Fibroblast of lung (primary cell): ENCODE measurements at places on chromosomes 6 and 20. TPM values are rescaled to one million over a fixed set of nuclear protein-coding genes. Genes with fewer than 3 reads are reported as not detected.

DNA sequence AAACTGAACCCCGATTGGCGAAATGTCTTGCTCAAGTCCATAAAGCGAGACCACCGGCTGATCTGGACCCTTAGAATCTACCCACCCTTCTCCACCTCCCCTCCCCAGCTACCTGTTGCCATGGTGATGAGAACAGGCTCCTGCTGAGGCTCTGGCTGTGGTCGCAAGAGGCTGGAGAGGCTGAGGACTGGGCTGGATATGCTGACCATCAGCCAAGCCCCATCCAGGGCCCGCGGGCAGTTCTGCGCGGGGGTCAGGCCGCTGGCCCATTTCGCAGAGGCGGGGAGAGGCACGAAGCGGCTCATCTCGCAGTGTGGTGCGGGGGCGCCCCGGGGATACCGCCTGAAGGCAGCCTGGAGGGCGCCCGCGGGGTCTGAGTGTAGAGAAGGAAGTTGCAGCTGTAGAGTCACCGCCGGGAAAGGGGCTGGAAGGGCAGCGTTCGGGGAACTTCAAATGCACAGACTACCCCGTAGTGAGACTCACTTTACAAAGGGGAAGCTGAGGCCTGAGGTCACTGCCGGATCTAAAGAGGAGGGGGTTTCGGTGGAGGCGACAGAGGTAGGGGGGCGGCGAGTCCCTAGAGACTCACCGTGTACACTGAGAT, 671 bp downstream of the TAPBP start:
- peak overlapping the region; percentile 98 for H3K27ac ChIP-seq
- H3K27me3 ChIP-seq, result no peaks in the 10 kb centered on the region
- H3K36me3 ChIP-seq, result peaks cover 5% of the 10 kb centered on the region
- DNase-seq, result peak; percentile 36

- no peak for DNase-seq
- no peaks in the 10 kb centered on the region for H3K27me3 ChIP-seq
- H3K27ac ChIP-seq, result no peak overlapping the region
- no peak overlapping the region for H3K4me3 ChIP-seq
- H3K4me1 ChIP-seq, result no peaks in the 10 kb centered on the region
Observed at GRCh38 chr6:107217248-107217647, 101.9 kb upstream of the BEND3 start.

GRCh38 chr20:45322952-45323383, 14.9 kb upstream of the MATN4 start:
- H3K27ac ChIP-seq, result no peak overlapping the region
- peaks cover 10% of the 10 kb centered on the region for H3K36me3 ChIP-seq
- no peak overlapping the region for H3K4me3 ChIP-seq
- no peaks in the 10 kb centered on the region for H3K27me3 ChIP-seq

GRCh38 chr6:105482227-105482844, 79.5 kb upstream of the PREP start:
- H3K36me3 ChIP-seq, result no peaks in the 10 kb centered on the region
- H3K4me3 ChIP-seq, result peak overlapping the region; percentile 25
- peak; percentile 76 for DNase-seq
- H3K27ac ChIP-seq, result no peak overlapping the region
- peaks cover 11% of the 10 kb centered on the region for H3K4me1 ChIP-seq

DNA sequence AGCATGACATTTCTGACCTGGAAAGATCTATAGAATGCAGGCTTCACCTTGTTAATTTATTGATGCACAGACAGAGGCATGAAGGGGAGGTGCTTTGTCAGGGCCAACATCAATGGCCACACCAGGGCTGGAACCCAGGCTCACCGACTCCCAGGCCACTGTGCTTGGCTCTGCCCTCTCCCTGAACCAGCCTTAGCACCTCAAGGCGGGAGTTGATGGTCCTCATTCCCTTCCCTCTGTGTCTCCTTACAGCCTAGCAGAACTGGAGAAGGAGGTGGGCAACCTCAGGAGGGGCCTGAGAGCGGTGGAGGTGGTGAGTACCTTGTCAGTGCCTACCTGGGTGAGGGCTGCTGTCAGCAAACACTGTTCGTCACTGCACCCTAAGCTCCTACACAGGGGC, 35.6 kb downstream of the MOCS1 start:
- H3K27me3 ChIP-seq, result no peaks in the 10 kb centered on the region
- H3K36me3 ChIP-seq, result peaks cover 3% of the 10 kb centered on the region
- H3K4me1 ChIP-seq, result no peaks in the 10 kb centered on the region

SNAP91 gene
- under 0.01 and 0.17 TPM in 2 replicates for total RNA-seq

DNA sequence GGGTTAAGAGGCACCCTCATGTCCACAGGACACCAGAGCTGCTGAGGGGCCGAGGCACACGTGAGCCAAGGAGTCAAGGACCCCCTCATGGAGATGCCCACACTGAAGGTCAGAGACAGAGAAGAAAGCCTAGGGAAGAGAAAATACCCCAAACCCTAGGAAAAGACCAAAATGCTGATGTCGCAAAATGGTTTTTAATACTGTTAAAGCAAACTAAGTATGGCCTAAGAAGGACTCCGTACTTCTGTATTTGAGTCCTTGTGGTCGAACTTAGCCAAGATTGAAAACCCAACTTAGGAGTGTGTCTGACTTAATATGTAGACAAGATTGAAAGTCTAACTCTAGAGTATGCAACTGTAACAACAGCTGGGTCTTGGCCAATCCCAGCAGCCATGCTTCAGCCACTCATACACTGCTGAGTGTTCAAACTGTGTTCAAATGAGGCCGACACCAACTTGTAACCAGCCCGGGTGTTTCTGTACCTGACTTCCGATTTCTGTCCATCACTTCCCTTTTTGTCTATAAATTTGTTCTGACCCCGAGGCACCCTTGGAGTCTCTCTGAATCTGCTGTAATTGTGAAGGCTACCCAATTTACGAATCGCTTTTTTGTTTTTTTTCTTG, 92.6 kb upstream of the AGPAT4 start:
- no peak overlapping the region for H3K27ac ChIP-seq
- H3K27me3 ChIP-seq, result no peaks in the 10 kb centered on the region
- H3K36me3 ChIP-seq, result no peaks in the 10 kb centered on the region

EPPIN gene
- total RNA-seq, result not detected in 2 replicates

- H3K36me3 ChIP-seq, result no peaks in the 10 kb centered on the region
- no peaks in the 10 kb centered on the region for H3K27me3 ChIP-seq
- H3K27ac ChIP-seq, result no peak overlapping the region
- H3K4me3 ChIP-seq, result no peak overlapping the region
- no peaks in the 10 kb centered on the region for H3K4me1 ChIP-seq
Observed at GRCh38 chr6:135686784-135687301, 164.7 kb upstream of the PDE7B start.

DNA sequence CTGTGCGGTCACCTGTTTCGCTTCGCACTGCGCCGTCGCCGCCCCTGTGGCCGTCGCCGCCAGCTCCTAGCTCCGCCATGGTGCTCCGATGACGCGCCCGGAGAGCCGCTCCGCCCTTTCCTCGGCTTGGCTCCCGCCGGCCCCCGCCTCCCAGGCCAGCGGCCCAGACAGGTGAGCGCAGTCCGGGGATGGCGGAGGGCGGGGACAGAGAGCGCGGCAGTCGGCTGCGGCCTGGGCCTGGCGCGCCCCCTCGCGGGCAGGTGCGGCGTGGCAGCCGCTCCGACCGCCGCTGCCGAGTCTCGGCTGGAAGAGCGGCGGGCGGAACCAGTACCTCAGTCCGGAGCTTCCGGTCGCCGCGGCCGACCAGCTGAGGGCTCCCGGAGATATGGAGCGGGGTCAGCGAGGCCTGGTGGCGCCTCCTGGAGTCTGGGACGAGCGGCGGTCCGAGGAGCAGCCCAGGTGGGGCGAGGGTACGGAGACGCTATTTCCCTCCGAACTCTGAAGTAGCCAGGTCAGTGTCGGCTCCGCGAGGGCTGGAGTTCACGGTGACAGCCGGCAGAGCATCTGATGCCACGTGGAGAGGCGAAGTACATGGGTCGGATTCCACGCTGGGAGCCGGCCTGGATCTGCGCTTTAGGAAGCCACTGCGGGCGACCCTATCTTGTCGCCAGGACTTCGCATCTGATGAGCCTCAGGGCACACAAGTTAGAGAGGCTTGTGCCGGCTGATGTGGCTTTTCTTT, at the start of gene MAP7:
TSS of gene MAP7 (minus strand) at position 93 of the 742 bp plus-strand sequence. CDS start at position 79, 14 bp downstream.
- peaks cover 2% of the 10 kb centered on the region for H3K4me1 ChIP-seq
- DNase-seq, result peak; percentile 27
- no peak within 1 kb of the TSS for H3K27ac ChIP-seq
- no peaks in the 10 kb centered on the region for H3K36me3 ChIP-seq
- peak within 1 kb of the TSS; percentile 41 for H3K4me3 ChIP-seq

GRCh38 chr20:43983359-43983758, 68.7 kb downstream of the TOX2 start:
- H3K36me3 ChIP-seq, result no peaks in the 10 kb centered on the region
- no peak overlapping the region for H3K4me3 ChIP-seq
- H3K4me1 ChIP-seq, result no peaks in the 10 kb centered on the region
- no peaks in the 10 kb centered on the region for H3K27me3 ChIP-seq
- H3K27ac ChIP-seq, result no peak overlapping the region

TTK gene
- total RNA-seq, result 0.51 and 6.1 TPM in 2 replicates

DNA sequence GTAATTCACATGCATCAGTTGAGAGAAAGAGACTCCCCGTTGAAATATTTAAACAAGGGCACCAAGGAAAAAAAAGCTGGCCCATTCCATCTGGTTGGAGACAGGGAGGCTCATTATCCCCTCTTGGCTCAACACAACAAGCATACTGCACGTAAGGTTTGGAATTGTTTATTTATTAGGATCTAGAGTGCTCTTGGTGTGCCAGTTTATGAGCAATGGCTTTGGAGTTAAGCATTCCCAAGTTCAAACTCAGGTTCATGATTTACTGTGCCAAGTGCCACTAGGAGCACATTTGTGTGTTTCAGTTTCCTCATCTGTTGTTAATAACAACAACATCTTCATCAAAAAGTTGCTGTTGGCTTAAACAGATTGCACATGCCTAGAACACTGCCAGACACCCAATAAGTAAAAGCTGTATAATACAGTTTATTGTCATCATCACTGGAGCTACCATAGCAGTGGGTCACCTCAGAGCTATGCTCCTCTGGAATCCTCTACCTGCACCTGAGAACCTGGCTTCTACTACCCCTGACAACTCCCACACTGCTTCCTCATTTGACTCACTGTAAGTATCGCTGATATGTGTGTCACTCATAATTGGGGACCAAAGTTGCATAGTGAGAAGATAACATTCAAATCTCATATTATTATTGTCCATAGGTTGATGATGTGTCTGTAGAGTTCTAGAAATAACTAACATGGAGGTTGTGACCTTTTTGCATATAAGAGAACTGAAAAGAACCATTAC, 5.4 kb downstream of the SLC17A3 start:
- H3K36me3 ChIP-seq, result no peaks in the 10 kb centered on the region
- no peak overlapping the region for H3K27ac ChIP-seq
- H3K4me1 ChIP-seq, result no peaks in the 10 kb centered on the region
- no peak for DNase-seq
- no peaks in the 10 kb centered on the region for H3K27me3 ChIP-seq
- no peak overlapping the region for H3K4me3 ChIP-seq

DNA sequence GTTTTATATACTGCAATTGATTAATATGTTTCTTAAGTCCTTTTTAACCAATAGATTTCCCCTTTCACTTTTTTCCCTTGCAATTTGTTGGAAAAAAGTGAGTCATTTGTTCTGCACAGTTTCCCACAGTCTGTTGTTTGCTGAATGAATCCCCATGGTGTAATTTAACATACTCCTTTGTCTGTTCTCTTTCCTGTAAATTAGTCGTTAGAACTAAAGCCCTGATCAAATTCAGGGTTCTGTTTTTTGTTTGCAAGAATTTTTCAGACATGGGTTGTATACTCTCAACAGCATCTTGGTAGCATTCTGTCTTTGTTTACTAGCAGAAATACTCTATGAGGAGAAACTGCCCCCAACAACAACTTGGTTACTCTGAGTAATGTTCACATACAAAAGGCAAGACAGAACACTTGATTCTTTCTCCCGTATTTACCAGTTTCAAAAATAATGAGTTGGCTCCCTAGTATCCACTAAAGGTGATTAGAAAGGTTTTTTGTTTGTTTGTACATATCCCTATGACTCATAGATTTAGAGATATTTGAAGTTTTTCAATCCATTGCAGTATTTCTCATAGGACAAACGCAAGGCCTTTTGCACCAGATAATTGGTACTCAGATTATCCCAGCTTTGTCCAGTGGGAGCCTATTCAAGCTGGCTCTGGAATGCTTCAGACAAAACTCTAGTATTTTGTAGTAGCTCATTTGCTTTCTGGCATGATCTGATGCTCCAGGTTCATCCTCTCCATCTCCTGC, 16.5 kb downstream of the BLOC1S5 start:
- no peaks in the 10 kb centered on the region for H3K27me3 ChIP-seq
- no peaks in the 10 kb centered on the region for H3K36me3 ChIP-seq
- H3K4me3 ChIP-seq, result no peak overlapping the region
- no peaks in the 10 kb centered on the region for H3K4me1 ChIP-seq
- DNase-seq, result peak; percentile 55

DNA sequence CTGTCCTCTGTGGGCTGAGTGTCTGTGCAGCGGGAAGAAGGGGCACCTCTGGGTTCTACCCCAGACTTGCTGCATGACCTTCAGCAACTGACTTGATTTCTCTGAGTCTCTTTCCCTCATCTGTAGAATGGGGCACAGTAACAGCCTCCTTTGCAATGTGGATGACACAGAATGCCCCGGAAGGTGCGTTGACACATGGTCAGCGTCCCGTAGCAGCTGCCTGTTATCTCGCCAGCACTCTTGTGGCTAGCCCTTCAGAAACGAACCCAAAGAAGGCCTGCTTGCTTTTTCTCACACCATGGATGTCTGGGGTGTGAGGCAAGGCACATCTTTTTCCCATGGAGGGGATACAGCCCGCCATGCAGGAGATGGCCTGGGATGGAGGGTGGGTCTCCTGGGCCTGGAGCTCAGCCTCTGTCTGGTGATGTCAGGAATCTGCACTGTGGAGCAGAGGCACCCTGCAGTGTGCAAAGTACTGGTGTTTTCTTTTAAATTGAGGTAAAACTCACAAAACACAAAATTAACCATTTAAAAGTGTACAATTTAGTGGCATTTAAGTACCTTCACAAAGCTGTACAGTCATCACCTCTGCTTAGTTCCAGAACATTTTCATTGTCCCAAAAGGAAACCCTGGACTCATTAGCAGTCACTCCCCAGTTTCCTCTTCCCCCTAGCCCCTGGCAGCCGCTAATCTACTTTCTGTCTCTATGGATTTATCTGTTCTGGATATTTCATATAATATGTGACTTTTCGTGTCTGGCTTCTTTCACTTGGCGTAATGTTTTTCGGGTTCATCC, 59.8 kb upstream of the FAM83D start:
- no peak for DNase-seq
- no peaks in the 10 kb centered on the region for H3K27me3 ChIP-seq
- H3K27ac ChIP-seq, result no peak overlapping the region
- H3K4me3 ChIP-seq, result no peak overlapping the region
- H3K36me3 ChIP-seq, result no peaks in the 10 kb centered on the region

DNA sequence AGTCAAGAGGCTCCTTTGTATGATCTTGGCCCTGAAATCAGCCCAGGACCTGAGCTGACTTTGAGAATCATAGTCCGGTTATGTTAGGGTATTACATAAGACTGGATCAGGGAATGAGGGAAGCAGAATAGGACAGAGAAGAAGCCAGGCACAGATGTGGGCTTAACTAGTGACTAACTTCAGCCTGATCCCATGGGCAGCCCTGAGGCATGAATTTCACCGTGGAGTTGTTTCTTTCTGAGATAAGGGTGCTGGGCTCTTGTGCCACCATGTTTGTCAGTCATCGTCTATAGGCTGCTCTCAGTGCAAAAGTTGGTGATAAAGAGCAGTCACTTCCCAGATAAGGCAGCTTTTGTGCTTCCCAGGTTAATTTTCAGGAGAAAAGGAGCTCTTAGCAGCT, 544.7 kb upstream of the SPTLC3 start:
- H3K27ac ChIP-seq, result no peak overlapping the region
- H3K27me3 ChIP-seq, result no peaks in the 10 kb centered on the region
- H3K4me3 ChIP-seq, result no peak overlapping the region

- no peaks in the 10 kb centered on the region for H3K36me3 ChIP-seq
- no peak overlapping the region for H3K27ac ChIP-seq
- DNase-seq, result no peak
- no peaks in the 10 kb centered on the region for H3K27me3 ChIP-seq
Observed at GRCh38 chr6:132003516-132004178, 52.5 kb upstream of the CCN2 start.

GMPR gene
- total RNA-seq, result 7.2 and 13.2 TPM in 2 replicates

SUMO4 gene
- total RNA-seq, result 1.0 and 2.1 TPM in 2 replicates
